Tibial nerve (tissue), 4 donors: ENCODE measurements at places on chromosomes 6 and 20. TPM values are rescaled to one million over a fixed set of nuclear protein-coding genes. Genes with fewer than 3 reads are reported as not detected.

Gene MAP1LC3A
- total RNA-seq = 62.4 TPM

Gene MTFR2
- total RNA-seq = 0.30 TPM

Gene PCNA
- total RNA-seq = 34.2 TPM

Gene BIRC7
- total RNA-seq = 29.4 TPM

DNA sequence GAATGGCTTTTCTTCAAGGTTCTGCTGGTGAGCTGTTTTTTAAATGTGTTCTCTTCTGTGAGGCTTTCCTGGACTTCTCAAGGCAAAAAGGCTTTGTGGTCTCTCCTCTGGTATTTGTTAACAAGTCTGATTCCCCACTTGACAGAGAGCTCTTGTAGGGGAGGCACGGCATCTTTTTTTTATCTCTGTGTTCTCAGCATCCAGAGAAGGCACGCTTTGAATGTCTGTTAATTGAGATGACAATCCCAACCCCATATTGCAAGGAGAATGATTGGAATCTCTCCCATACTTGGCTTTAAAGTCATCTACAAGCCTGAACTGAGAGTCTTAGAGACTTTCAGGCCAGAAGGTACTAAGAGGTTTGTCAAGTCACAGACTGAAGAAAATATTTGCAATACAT lies 22.6 kb downstream of the EDN1 start:
- no peak for DNase-seq

GRCh38 chr20:39876976-39877635 lies 811.9 kb downstream of the MAFB start:
- DNase-seq = no peak

- DNase-seq = no peak
Observed at GRCh38 chr6:33430991-33431879, 11.4 kb downstream of the SYNGAP1 start.

- DNase-seq = no peak
Observed at GRCh38 chr20:7672571-7672970, 267.7 kb downstream of the HAO1 start.

DNA sequence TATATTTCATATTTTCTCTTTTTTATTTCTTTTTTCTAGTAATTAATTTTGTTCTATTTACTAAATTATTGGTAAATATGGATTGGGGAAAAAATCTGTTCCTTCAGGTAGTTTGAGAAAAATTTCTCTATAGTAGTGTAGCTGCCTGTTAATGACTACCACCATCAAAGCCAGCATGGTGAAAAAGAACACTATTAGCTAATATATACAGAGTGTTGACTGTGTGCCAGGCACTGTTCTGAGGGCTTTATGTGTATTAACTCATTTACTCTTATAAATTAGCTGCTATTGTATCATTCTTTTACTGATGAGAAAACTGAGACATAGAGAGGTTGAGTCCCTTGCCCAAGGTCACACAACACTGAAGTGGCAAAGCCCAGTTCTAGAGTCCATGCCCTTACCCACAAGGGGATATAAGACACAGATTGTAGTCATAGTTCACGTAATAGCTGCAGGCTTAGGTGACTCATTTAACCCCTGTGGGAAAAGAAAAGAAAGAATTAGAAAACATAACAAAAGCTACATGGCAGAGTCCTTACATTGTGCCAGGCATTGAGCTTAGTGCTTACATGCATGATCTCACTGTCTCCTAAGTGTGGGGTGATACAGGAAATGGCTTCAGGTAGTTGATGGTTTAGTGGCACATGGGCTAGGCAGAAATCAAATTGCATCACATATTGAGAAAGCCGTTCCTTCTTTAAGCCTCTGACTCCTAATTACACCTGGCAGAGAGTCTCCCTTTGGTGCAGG lies 12.2 kb upstream of the AKIRIN2 start:
- no peak for DNase-seq

- DNase-seq = no peak
Observed at GRCh38 chr20:25470045-25470444, 62.6 kb downstream of the GINS1 start.

- DNase-seq = no peak
Observed at GRCh38 chr6:16450285-16450684, 211.9 kb downstream of the GMPR start.

DNA sequence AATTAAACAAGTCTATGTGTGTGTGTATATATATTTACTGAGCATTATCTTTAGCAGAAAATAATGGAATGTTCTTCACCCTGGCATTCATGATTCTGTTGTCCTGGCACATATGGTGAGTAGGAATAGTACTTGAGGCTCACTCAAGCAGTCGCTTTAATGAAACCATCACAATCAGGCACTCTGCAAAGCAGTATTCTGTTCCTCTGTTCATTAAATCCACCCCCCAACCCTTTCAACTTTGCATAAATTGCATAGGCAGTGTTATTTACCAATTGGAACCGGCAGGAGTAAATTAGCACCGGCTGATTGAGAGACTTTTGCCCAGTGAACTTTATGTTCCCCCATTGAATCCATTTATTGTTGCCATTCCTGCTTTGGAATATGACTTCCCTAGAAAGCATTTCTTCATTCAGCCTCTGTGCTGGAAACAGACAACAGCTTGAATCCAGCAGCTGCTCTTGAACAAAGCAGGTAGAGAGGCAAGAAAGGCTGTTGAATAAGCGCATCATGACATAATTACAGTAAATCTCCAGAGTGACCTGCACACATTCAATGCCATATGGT lies 268.0 kb upstream of the RNF217 start:
- no peak for DNase-seq

DNA sequence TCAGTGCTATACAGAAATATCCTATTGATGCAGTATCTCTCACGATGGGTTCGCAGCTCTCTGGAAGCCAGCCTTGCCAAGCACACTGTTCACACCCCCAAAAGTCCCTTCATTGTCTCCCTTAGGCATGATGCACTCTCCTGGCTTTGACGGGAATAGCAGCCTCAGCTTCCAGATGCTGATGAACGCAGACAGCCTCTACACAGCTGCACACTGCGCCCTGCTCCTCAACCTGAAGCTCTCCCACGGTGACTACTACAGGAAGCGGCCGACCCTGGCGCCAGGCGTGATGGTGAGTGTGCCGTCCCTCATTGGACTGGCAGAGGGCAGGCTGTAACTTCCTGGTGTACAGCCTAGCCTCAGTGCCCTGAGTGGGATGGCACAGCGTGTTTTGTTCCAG lies 60.0 kb upstream of the PBOV1 start:
- DNase-seq = no peak
